Ovary (tissue), 10 donors: ENCODE measurements at places on chromosomes 11 and 22. TPM values are rescaled to one million over a fixed set of nuclear protein-coding genes. Genes with fewer than 3 reads are reported as not detected.

Gene PDE2A
- 8.3 TPM for total RNA-seq

Gene OR5P2
- total RNA-seq: not detected

Gene RIBC2
- 1.2 TPM for total RNA-seq

Gene IGF2
- total RNA-seq: 228 TPM

Gene TMEM191B
- total RNA-seq: not detected

Gene FREY1
- 0.66 TPM for total RNA-seq

Gene LRRC4C
- 12.5 TPM for total RNA-seq

DNA sequence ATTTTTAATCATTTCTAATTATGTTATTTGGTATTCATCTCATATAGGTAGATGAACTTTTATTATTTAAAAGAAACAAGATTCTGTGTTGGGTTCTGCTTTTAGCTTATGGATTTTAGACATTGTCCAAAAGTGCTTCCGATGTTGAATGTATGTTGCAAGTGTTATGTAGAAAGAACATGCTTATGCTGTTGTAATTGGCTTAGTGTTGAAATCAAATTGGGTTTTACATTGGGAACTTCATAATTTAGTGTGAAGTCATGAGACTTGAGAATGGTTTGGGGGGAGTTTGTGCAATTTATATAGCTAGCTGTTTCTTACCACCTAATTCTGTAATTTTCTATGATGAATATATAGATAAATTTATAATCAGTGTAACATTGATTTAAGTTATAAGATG lies 3.6 kb downstream of the MTMR3 start:
- no peak for DNase-seq

GRCh38 chr11:68832476-68833181 lies 9.1 kb downstream of the CPT1A start:
- no peak for DNase-seq

- DNase-seq: no peak
Measured at GRCh38 chr11:59769111-59769510, 13.9 kb downstream of the STX3 start.

DNA sequence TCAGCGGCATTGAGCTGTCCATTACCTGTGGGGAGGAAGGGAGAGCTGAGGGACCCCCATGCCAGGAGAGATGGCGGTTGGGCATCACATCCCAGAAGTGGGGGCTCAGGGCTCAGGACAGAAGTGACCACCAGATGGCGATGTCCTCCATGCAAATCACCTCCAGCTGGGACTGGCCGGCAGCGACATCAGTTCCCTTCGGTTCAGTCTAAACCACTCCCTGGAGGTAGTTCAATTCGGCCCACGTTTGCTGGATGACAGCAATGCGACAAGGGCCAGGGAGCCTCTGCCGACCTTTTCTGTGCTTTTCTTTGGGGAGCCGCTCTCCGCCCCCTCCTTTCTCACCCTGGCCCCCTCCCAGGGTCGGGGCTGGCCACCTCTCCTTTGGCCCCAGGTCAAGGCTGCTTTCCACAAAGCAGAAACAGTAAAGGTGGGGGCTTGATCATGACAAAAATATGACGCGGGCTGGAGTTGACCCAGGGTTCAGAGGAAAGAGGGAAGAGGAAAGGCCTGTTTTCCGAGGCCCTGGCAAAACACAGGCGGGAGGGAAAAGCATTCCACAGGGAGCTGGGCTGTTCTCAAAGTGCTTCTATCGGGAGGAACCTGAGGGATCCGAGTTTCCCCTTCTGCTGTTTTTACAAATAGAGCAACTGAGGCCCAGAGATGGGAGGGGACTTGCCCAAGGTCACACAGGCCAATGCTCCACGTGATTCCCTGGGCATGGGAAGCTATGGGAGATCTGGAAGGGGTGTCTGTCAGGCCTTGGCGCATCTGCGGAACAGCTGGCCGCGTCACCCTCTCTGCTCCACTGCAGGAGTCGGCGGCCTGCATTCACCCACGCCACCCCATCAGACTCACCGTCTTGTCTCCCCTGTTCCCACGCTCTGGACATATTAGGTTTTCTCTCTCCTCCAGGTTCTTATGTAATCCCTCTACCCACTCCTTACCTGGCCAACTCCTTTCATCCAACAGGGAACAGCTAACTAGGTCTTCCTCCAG lies 54.7 kb downstream of the FBXO7 start:
- peak; percentile 88 for DNase-seq

- DNase-seq: no peak
Measured at GRCh38 chr11:42251984-42252383, 792.5 kb upstream of the LRRC4C start.

GRCh38 chr22:23903328-23903971 lies 9.3 kb downstream of the MIF start:
- DNase-seq: no peak

DNA sequence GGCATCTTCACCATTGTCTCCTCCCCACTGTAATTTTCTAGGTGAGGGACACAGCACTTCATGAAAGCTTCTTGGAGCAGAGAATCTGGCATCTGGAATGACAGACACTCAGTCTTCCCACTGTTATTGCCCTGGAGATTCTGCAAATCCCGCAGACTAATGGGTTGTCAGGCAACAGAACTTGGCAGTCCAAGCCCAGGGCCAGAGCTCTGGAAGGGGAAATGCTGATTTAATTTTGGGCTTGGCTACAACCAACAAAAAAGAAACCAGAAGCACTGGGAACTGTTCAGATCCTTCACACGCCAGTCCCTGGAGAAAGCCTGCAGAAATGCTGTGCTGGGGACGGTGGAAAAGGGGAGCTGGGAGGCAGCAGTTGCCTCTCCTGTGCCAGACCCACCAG lies 71.5 kb upstream of the BID start:
- no peak for DNase-seq

GRCh38 chr11:78189851-78190250 lies 1.1 kb downstream of the USP35 start:
- peak; percentile 42 for DNase-seq

DNA sequence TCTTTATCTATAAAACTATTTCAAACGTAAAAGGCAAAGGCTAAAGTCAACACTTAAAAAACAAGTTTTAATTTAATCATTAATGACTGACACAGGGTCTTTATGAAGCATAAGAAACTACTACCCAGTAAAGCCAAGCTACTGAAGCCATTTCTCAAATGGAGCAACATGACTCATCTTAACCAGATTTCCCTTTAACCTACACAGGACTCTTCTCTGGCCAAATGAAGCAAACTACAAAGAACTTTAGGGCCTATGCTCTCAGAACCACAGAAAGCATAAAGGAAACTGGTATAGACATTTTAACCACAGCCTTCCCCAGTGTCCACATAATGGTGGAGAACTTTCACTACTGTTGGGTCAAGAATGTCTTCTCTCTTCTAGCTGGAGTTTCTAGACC lies 34.7 kb downstream of the ALG9 start:
- DNase-seq: no peak

- no peak for DNase-seq
Measured at GRCh38 chr11:748007-748359, 719 bp downstream of the TALDO1 start.

- DNase-seq: no peak
Measured at GRCh38 chr11:125724125-125724524, 22.0 kb upstream of the PATE1 start.

- DNase-seq: no peak
Measured at GRCh38 chr11:1870721-1871466, 18.0 kb downstream of the LSP1 start.

GRCh38 chr11:118619444-118620197 lies 12.2 kb downstream of the PHLDB1 start:
- DNase-seq: peak; percentile 56

GRCh38 chr11:23957314-23957713 lies 539.5 kb upstream of the LUZP2 start:
- DNase-seq: no peak

DNA sequence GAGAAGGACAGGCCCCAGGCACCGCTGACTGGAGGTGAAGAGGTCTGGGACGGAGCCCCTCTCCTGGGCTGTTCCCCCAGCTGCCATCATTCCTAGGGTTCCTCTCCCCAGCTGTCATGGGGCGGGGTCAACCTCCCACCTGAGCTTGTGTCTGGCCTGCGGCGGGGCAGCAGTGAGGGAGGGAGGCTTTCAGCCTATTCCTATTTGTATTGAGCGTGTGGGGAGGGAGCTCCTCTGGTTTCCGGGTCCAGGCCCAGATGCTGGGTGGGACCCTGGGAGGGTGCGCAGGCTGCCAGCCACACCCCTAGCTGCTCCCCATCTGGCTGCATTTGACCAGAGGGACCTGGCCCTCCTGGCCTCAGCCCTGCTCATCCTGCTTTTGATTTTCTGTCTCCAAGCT lies 13.7 kb downstream of the TSPAN4 start:
- no peak for DNase-seq

DNA sequence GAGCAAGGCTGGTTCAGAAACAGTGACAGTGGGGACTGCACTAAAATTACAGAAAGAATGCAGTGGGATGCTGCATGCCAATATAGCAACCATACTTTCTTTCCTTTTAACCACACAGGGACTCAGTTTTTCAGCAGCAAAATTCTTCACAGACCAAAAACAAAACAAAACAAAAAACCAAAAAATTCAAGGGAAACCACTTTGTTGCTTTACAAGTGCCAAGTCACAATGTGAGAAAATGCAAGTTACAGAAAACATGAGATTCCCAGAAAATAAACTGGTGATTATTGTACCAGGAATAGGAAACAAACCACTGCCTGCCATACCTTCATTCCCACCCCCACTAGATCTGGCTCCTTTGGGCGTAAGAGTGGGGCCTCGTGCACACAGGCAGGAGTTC lies 52.6 kb downstream of the TENM4 start:
- DNase-seq: no peak

- DNase-seq: no peak
Measured at GRCh38 chr22:43825651-43826050, 13.5 kb upstream of the EFCAB6 start.

DNA sequence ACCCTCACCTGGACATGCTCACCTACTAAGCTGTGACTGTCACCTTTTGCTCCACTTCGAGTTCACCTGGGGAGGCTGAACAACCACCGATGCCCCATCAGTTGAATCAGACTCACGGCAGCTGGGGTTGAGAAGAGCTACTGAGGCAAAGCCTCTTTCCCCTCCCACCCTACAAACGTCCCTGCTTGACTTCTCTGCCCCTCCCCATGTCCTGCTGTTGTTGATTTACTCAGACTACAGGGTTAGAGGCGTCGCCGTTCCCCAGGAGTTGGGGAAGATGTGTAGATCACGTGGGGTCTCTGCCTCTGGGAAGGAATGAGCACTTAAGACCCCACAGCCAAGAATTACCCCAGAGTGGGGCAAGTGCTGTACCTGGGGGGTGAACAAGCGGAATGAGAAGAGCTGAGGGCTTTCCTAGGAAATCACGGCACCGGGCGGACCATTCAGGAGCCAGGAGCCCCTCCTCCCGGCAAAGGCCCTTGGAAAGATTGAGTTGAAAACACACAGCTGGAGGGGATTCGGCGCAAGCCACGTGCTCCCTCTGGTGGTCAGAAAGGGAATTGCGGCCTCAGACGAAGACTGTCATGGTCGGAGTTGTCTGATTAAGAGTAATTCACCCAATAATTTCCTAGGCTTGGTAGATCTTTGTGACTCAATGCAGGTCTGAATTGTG lies 7.0 kb downstream of the FXYD2 start:
- peak; percentile 80 for DNase-seq

DNA sequence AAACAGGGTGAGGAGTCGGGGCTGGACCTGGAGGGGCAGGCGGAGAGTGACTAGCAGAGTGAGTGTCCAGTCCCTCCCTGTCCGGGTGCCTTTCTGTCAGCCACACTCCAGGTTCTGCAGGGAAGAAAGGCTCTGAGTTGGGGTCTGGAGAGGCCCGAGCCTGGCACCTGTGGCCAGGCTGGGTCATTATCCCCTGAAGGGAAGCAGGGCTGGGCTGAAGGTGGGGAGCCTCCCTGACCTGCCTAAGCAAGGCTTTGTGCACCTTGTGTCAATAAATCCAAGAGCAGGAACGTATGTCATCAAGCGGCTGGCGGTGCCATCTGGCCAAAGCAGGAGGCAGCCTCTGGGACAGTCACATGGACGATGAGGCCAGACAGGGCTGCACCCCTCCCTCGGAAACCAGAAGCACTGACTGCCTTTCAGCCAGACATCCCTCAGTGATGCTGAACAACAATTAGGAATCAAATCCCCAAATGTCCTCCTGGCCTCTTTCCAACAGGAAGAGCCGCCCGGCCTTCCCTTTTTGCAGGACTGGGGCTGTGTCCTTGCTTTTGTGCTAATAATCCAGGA lies 73.9 kb upstream of the FGF3 start:
- DNase-seq: no peak

DNA sequence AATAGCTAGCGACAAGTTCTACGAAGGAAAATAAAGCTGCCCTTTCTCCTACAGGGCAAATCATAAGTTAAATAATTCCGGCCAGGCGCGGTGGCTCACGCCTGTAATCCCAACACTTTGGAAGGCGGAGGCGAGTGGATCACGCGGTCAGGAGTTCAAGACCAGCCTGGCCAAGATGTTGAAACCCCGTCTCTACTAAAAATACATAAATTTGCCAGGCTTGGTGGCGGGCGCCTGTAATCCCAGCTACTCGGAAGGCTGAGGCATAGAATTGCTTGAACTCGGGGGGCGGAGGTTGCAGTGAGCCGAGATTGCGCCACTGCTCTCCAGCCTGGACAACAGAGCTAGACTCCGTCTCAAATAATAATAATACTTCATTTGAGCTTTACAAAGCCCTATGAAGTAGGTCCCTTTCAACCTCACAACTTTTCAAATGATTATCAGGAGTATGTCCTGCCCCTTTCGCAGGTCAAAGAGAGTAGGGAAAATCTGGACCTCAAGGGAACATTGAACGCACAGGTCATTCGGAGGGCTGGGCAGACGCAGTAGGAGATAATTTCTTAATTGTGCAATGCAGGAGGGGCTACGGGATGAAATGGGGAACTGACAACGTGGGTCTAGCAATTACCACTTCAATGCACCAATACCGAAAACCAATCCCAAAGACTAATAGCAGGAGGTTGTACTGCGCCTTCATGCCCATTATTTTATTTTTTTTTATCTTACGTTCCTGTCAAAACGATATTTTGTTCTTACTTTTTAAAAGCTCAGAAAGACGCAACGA lies 590 bp downstream of the COMMD9 start:
- DNase-seq: no peak

- DNase-seq: no peak
Measured at GRCh38 chr11:57650739-57651090, 1.0 kb upstream of the YPEL4 start.
